ENCODE measurements at places on chromosomes 4 and X.

DNA sequence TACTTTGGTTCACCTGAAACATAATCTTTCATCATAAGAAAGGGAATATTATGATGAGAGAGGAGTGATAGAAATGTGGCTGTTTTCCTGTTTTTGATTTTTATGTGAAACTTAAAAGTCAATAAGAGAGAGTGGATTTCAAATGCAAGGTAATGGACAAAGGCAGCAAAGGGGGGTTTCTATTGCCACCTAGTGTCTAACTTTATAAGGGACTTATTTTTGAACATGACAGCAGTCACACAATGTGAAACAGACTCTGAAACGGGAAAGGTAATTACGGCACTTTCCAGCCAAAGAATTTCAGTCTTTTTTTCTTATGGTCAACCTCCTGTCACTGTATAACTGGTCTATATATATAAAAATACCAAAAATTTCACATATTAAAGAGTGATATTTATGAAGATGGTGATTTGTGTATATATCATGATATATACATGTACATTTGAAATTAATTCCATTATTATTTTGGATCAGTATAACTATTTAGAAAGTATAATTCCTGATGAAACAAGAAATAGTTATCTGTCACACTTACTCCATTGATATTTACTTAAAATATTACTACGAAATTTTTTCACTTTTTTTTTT is 127.1 kb downstream of the FBXO8 start:
- DNase-seq, result peak; percentile 87

GRCh38 chrX:13007519-13008188 is 32.7 kb downstream of the TMSB4X start:
- peak; percentile 34 for DNase-seq

DNA sequence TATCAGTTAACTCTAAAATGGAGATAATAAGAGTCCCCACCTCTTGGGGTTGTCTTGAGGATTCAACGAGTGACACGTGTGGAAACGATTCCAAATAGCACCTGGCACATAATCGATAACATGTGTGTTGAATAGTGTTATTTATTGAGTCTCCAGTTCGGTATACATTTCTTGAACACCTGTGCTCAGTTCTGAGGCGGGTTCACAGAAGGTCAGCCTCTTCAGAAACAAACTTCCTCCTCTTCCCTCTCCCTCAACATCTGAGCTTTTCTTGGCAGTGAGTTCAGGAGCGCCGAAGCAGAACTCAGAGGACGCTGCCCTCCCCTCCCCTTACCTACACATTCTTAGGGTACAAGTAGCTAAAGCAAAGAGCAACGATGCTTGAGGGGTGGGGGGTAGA is 934 bp downstream of the PDHA1 start:
- no peak for DNase-seq

DNA sequence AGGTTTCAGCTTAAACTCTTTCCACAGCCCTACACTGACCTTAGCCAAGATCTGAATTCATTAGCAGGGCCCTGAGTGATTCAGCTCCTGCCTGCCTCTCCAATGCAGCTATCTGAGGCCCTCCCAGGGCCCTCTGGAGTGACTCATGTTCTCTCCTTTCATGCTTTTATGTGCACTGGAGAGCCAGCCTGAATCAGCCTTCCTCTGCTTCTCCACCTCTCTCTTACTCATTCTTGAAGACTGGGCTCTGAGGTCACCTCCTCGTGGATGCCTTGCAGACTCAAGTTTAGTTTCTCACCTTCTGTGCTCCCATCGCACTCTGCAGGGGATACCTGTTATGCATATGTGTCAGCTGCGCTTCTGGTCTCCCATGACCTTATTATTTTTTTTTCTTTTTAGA is 3.1 kb upstream of the OCIAD2 start:
- no peak for DNase-seq

- DNase-seq, result no peak
Measured at GRCh38 chr4:61771056-61771455, 570.9 kb downstream of the ADGRL3 start.
